NCI-H524 treated with DMSO at 0.1 percent for 48 hours (cell line): ENCODE measurements at places on chromosomes 13 and 19.

DNA sequence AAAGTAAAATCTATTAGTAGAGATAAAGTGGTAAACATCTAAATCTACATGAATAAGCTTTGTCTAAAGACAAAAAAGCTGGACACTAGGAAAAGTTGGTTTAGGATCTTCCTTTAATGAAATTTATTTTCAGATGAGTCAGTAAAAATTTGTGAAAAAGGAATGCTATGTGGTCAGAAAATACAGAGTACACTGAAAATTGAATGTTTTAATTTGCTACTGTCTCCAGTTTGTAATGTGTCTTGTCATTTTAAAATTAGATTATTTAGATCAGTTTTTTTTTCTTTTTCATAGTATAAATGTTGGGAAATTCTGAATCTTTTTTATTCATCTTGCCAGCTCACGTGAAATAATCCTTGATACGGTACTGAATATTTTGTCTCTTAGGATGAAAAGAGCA, 56.9 kb downstream of the SLITRK6 start:
- DNase-seq = no peak

DNA sequence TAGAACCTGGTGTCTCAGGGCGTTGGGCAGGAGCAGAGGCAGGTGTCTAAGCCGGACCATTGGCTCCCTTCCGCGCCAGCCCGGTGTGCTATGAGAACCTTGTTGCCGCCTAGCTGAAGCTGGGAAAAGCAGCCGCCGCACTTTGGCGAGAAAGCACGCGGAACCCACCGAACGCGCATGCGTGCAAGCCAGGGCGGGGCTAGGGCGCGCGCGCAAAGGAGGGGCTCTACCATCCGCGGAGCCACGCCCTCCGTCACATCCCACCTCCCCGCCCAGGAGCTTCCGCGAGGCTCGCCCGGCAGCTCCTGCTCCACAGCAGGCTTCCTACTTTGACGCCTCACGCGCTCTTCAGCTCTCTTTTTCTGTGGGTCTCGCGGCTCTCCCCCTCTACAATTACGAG, 51.3 kb downstream of the WDR87 start:
- no peak for DNase-seq

DNA sequence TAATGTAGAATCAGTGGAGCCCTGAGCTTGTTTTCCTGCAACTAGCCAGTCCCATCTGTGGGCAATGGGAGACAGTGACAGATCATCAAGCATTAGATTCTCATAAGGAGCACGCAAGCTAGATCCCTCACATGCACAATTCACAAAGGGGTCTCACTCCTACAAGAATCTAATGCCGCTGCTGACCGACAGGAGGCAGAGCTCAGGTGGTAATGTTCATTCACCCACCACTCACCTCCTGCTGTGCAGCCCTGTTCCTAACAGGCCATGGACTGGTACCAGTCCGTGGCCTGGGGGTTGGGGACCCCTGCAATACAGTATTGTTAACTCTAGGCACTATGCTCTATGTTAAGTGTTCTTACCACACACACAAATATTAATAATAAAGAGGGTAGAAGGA, 362.8 kb downstream of the RBM26 start:
- no peak for DNase-seq

DNA sequence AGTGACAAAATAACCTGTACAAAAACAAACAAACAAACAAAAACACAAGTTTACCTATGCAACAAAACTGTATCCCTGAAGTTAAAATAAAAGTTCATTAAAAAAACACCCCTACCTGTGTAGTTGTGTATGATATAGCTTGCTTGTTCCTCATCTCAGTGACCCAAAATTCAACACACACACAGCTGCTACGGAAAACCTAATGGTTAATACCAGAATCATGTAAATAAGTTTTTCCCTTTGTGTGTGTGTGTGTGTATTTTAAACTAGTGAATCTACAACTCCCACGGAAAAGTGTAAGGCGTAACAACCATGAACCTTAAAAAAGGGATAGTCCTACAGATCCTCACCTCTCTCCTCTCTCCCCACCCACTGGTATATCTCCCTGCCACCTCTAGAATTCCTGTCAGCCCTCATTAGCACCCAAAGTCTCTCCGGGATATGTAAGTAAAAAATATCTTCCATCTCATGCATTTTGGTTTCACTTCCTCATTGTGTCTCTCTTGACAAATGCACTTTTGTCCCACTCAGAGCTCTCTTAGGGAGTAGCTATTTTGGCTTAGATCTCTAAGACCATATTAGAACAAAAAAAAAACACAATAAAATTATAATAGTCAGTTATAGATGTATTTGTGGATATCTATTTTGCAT, 2236.5 kb downstream of the PCDH9 start:
- no peak for DNase-seq

DNA sequence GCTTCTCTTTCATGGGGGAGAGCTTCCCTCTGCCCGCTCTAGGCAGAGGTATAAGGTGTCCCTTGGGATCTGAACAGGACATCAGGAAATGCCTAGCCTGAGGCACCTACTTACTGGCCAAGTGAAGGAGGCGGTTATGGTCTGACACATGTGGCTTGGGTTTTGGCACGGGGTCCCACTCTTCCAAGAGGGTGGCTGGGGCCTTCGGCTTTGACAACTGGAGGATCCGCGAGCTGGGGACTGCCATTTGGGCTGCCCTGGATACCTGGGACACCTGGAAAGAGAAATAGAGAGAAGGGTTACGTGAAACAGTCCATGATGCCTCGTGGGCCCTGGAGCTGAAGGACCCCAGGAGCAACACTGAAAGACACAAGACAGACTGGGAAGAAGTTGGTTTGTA, 22.4 kb upstream of the MIER2 start:
- DNase-seq = no peak

- no peak for DNase-seq
Measured at GRCh38 chr19:55255618-55256423, 3.0 kb downstream of the PPP6R1 start.

DNA sequence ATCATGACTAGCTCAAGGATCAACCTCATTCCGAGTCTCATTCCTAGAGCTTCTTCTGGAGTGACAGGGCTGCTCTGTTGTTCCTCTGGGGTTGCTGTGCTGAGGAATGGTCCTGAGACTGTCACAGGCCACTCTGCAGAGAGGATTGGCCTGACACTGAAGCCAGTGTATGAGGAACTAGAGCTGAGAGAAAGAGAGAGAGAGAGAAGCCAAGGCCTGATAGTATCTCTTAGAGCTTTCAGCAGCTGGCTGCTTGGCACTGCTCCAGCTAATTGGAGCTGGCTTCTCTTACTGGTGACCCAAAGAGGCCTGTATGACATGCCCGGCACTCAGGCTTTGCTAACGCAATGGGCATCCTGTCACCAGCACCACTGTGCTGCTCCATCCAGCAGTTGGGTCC, 73.4 kb upstream of the FLT1 start:
- DNase-seq = no peak

DNA sequence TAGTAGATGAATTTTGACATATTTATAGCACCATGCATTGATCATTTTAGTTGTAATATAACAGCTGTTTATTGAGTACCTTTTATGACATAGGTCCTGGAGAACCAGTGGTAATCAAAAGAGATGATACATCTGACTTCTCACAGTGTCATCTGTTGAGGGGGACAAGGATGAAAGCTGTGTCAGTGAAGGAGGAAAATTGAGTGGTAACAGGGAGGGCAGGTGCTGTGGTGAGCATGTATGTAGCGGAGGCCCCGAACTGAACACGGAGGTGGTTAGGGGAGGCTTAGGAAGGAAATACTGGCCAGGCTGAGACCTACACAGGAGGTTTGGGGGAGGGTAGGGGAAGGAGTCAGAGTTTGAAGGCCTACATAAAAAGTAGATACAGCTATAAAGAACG, 199.7 kb downstream of the GGACT start:
- no peak for DNase-seq
